PC-3 (cell line): ENCODE measurements at places on chromosomes 5 and 9.

GRCh38 chr5:177980743-177981151 is 15.3 kb downstream of the PROP1 start:
- no peak for DNase-seq

- peak; percentile 31 for DNase-seq
Observed at GRCh38 chr5:173310861-173311785, 17.1 kb downstream of the STC2 start.

- DNase-seq, result no peak
Observed at GRCh38 chr9:76352026-76352620, 42.1 kb downstream of the RFK start.

GRCh38 chr5:54226215-54226614 is 84.2 kb downstream of the ARL15 start:
- no peak for DNase-seq

GRCh38 chr5:142421621-142422397 is 97.0 kb upstream of the SPRY4 start:
- DNase-seq, result no peak

- no peak for DNase-seq
Observed at GRCh38 chr5:17123010-17123409, 94.4 kb upstream of the BASP1 start.

DNA sequence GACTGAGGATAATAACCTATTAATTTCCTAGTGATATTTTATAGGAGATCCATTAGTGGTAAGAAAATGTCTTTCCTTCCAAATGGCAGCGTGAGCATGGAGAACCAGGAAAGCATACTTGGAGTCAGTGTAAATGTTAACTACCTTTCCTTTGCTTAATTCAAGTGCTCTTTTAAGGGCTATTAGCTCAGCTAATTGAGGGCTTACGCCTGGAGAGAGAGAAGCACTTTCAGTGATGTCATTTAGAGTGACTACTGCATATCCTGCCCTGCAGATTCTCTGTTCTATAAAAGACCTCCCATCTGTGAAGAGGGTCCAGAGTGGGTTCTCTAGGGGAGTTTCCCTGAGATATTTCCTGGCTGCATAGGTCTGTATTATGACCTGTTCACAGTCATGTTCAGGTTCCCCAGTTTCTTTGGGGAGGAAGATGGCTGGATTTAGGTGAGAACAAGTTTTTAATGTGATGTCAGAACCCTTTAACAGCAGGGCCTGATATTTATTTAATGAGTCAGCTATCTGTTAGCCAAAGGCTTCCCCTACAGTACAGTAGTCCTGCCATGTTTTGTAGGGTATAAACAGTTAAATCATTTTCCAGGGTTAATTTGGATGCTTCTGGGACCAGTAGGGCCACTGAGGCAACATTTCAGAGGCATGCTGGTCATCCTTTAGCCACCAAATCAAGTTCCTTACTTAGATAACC is 89.6 kb downstream of the TRIM36 start:
- peak; percentile 14 for DNase-seq

DNA sequence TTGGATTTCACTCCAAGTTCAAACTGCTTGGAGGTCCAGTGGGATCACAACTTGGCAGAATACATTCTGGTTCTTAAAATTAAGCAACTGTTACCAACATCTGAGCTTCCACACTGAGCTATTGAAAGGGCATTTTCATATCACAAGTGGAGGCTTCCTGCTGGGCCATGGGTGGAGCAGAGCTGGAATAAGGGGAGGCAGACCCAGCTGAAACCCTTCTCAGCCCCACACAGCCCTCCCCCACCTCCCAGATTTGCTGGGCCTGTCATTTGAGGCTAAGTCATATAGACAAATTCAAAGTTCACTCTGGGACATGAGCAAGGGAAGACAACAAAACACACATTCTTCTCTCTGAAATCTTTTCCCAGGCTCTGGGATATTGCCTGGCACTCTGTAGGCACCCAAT is 79.9 kb downstream of the ACTL7B start:
- no peak for DNase-seq

- DNase-seq, result no peak
Observed at GRCh38 chr9:109179801-109180523, 12.9 kb upstream of the FRRS1L start.

- no peak for DNase-seq
Observed at GRCh38 chr5:173863359-173863758, 24.8 kb upstream of the CPEB4 start.

- DNase-seq, result no peak
Observed at GRCh38 chr5:73426034-73426433, 22.5 kb downstream of the FOXD1 start.

DNA sequence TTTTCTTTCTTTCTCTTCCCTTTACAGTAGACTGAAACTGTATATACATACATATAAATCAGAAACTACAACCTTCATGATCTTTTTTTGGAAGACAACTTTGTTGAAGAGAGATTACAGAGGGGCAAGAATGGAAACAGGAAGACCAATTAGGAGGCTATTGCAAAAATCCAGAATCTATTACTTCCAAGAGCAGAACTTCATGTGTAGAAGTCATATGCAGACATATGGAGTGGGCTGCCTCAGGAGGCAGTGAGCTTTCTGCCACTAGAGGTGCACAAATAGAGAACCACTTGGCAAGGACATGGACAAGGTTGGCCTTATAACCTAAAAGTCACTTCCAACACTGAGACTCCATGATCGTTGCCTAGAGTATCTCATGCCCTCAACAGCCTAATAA is 157.8 kb upstream of the NR4A3 start:
- no peak for DNase-seq

DNA sequence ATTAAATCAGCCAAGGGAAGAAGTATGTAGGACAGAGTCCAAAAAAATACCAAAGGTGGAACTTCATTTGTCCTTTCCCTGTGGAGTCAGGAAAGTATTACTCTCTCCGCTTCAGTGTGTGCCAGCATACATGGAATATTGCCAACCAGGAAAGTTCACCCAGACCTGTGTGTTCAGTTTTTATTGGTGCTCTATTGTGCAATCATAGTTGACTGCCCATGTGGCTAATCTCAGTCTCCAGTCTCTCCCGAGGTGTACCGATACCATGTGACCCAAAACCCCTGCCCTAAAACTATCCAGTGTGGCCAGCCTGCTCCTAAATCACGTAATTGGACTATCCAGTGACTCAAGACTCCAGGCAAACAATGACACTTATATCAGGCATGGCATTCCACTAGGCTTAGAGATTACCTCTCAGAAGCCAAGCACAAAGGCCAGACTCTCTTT is 38.8 kb downstream of the NFX1 start:
- peak; percentile 98 for DNase-seq

GRCh38 chr5:139384591-139385051 is 1.5 kb upstream of the SLC23A1 start:
- DNase-seq, result no peak

DNA sequence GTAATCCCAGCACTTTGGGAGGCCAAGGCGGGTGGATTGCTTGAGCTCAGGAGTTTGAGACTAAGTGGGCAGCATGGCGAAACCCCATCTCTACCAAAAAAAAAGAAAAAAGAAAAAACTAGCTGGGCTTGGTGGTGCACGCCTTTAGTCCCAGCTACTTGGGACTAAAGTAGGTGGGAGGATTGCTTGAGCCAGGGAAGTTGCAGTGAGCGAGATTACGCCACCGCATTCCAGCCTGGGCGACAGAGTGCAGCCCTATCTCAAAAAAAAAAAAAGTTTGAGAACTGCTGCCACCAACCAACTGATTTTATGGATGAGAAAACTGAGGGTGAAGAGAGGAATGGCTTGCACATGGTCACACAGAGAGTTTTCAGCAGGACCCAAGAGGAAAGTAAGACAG is 175.1 kb downstream of the DOCK8 start:
- DNase-seq, result no peak

- no peak for DNase-seq
Observed at GRCh38 chr5:157456301-157456700, 3.7 kb upstream of the NIPAL4 start.

- DNase-seq, result no peak
Observed at GRCh38 chr5:110460837-110461236, 265.6 kb downstream of the TMEM232 start.

- peak; percentile 41 for DNase-seq
Observed at GRCh38 chr5:37840053-37841034, 503 bp upstream of the GDNF start.

- DNase-seq, result no peak
Observed at GRCh38 chr9:76580188-76580587, 121.2 kb downstream of the GCNT1 start.

DNA sequence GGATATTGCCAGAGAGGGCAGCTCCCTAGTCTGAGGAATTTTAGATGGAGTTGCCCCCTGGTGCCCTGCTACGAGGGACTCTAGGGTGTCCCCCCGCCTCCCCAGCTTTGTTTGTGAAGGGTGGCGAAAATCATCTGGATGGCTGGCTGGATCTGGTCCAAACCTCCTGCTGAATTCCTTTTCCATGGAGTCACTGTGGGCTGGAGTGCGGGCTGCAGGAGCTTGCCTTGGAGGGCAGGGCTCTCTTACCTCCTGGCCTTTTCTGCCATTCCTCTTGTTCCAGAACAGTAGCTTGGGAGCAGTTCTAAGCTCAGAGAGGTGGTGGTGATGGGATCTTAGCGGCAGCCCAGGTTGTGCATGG is 2.1 kb downstream of the SYNPO start:
- peak; percentile 94 for DNase-seq

DNA sequence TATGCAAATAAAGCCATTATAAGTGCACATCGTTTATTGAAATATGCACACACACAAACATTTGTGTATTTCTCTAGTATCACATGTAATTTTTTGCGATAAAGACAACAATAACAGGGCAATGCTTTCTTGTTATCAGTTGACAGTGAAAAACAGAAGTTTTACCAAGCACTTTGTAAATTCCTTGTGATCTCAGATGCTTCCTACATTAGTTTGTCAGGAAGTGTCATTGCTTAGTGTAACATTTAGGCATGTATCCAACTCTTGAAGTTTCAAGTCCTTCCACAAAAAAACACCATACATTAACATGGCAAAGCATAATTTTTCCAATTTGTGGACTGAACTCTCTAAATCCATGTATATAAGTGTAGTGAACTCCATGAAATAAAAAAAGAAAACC is 46.4 kb downstream of the MOCS2 start:
- no peak for DNase-seq

- DNase-seq, result no peak
Observed at GRCh38 chr9:121952611-121953010, 140.5 kb downstream of the TTLL11 start.

- DNase-seq, result no peak
Observed at GRCh38 chr9:7243838-7244237, 486.1 kb downstream of the KDM4C start.
